COR-L47 (cell line): ENCODE measurements at places on chromosomes 5 and 9.

DNA sequence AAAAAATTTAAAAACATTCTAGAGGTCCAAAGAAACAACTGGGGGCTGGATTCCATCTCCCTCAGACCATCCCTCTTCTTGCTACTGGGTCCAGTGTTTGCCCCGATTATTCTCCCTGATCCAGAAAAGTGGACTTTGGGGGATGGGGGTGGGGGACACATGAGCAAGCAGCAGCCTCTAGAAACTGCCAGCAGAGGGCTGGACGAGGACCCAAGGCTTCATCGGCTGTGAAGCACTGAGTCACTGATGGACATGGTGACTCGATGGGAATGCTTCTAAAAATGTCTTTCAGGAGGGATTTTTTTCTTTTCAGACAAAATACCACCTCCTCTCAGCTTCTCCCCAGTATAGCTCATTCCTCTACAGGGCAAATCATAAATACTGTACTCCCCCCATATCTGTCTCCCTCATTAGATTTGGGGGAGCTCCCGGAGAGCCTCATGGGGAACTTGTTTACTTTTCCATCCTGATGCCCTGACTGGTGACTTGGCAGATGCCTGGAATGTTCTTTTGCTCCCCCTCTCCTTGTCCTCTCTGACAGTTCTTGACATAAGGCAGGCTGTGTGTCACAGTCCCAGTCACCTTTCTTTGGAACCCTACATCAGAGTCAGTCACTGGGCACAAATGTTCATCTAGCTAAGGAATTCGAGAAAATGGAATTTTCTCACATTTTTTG, 67.2 kb upstream of the STC2 start:
- DNase-seq = no peak

GRCh38 chr5:120386981-120387380, 77.1 kb upstream of the PRR16 start:
- no peak for DNase-seq

DNA sequence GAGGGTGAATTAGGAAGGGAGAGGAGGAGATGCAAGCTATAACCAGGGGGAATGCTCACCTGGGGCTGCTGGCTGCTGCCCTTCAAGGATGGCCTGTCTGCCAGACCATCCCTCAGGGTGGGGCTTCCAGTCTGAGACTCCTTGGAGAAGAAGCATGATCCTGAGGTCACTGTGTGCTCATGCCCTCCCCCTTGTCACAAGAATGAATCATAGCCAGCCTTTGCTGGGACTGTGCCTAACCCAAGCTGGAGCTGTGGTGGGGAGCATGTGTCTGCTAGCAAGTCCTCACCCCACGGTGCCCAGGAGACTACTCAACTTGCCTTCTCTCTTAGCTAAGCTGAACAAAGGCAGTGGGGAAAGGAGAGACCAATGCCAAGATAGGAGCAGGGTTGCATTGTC, 463.6 kb downstream of the SPOCK1 start:
- DNase-seq = no peak

DNA sequence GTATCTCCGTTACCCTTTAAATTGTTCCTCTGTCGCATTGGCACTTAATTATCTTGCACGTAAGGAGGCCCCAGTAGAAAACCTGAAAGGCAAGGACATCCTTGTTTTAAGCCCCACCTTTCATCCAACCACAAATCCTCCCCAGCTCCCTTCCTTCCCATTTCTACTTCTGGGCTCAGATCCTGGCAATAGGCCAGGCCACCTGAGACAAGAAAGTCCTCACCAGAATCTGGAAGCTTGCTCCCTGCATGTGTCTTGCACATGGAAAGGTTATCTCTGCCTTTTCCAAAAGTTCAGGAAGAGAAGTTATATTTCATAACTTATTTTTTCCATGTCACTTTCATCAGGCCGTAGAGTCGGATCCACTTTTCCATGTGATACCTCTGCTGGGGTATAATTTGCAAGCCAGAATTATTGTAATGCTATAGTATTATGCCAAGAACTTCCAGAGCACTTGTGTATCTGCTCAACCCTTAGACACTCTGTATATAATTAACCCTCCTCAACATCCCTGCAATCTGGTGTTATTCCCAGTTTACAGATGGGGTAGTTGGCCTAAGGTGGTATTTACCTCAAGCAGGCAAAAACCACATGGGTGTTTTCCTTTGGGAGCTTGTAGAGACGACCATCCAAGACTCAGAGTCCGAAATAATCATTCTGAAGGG, 2.6 kb upstream of the SHB start:
- no peak for DNase-seq

- no peak for DNase-seq
Measured at GRCh38 chr5:109689740-109690241, at the start of gene MAN2A1. TSS of gene MAN2A1 (plus strand) at chr5:109689927. CDS start at chr5:109690418, 491 bp downstream.

- peak; percentile 19 for DNase-seq
Measured at GRCh38 chr9:97176206-97176605, 131.3 kb upstream of the CCDC180 start.

GRCh38 chr5:95728494-95729114, 2.5 kb upstream of the RHOBTB3 start:
- DNase-seq = no peak

GRCh38 chr5:80092486-80093107, 57.4 kb downstream of the THBS4 start:
- no peak for DNase-seq

DNA sequence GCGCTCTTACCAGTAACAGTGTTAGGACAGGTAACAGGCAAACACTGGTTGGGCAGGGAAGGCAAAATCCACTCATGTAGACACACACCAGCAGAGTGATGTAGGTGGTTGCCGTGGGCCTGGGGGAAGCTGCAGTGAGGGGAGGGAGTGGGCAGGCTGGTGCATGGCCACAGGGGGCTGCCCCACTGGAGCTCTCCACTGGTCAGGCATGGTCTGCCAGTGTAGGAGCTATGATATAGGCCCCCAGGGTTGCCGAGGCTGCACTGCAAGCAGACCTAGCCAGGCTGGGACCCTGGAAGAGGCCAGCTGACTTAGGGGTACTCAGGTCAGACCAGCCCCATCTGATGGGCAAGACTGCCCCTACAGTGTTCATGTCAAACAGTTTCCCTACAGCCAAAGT, 154.6 kb downstream of the GDNF start:
- no peak for DNase-seq

- no peak for DNase-seq
Measured at GRCh38 chr9:114174876-114175771, 19.8 kb downstream of the COL27A1 start.

- no peak for DNase-seq
Measured at GRCh38 chr9:5536684-5537083, 26.4 kb downstream of the PDCD1LG2 start.

DNA sequence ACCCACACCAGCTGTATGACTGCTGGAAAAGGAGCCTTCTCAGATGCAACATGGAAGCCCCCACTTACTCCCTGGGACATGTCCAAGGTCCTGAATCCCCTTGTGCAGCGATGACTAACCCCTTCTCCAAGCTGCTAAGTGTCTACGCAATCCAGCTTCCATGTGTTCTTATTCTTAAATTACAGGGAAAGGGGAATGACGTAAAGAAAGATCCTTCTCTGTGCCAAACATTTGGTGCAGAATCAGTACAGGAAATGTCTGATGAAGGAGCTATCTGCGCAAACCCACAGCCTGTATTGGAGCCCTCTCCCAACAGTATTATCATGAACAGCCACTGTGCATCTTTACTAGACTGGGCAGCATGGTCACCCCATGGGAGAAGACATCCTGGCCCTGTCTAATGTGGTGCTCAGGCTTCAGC, 183.2 kb downstream of the FRMD3 start:
- no peak for DNase-seq

- DNase-seq = no peak
Measured at GRCh38 chr5:92808474-92808873, 772.5 kb downstream of the NR2F1-AS1 start.

- no peak for DNase-seq
Measured at GRCh38 chr9:120156376-120156775, 423.6 kb downstream of the CDK5RAP2 start.

DNA sequence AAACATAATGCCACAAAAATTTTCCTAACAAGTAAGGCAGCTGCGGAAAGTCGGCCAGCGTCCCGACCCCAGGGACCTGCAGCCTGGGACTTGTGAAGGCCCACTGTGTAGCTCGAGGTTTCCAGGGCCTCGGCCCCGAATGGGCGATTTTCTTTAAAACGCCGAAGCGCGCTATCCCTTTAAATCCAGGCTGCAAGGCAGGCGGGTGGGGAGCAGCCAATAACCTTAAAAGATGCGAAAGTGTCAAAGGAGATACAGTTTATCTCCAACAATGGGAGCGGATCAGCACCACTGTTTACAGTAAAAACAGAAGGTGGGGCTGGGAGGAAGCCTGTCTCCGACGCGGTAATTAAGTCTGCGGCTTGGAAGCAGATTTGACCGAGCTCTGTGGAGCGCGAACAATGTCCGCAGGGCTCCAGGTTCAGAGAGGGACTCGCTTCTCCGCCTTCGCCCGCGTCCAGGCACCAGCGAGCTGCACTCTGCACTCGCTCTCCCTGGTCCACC, 1.7 kb upstream of the ZSWIM6 start:
- DNase-seq = peak; percentile 85

GRCh38 chr5:110590187-110590586, 136.3 kb downstream of the TMEM232 start:
- no peak for DNase-seq

DNA sequence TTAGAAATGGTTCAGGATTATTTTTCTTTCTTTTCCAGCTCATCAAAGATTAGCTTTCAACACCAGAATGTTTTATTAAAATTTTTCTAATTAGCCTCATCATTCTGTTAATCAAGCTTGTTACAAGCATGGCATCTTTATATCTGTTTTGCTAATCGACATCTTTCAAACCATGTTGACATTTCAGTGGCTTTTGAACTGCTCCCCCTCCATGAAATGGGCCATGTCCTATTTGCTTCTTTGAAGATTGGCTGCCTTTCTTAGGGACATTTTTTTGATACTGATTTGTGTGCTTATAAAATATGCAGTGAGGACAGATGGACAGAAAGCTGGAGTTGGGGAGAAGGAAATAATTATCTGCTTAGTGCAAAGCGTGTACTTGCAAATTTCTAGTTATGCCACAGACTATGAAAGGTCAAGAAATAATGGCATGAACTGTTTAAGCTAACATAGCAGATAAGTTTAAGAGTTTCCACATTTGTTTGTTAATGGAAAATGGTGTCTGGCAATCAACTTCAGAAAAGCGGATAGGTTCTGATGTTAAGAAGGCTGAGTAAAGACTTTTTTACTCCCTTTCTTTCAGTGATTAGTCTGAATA, 27.5 kb downstream of the BTF3 start:
- no peak for DNase-seq

- no peak for DNase-seq
Measured at GRCh38 chr5:55919625-55920024, 68.5 kb downstream of the IL31RA start.

- no peak for DNase-seq
Measured at GRCh38 chr5:3375586-3376311, 219.9 kb upstream of the IRX1 start.

DNA sequence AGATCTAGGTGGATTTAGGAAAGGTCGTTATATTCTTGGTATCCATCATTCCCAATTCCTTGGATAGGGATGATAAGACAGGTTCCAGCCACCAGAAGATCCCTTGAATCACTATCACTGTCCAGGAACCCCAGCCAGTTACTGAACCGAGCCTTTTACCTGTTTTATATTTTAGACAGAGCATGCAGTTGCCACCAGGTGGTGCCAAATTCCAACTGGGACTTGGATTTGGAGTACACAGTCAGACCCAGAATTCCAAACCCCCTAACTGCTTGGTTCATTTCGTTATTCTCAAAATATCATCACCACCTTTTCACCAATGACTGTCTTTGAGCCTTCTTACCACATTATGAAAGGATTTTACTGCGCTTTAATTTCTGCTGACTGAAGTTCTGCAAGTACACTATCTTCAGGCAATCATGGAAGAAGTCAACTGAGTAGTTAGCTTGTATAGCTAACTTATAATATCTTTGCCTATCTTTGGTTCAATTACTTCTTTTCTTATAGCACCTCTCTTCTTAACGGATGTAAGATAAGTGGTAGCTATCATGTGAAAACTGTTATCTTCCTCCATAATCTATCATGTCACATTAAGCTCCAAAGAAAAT, 191.8 kb downstream of the PRR16 start:
- peak; percentile 38 for DNase-seq

DNA sequence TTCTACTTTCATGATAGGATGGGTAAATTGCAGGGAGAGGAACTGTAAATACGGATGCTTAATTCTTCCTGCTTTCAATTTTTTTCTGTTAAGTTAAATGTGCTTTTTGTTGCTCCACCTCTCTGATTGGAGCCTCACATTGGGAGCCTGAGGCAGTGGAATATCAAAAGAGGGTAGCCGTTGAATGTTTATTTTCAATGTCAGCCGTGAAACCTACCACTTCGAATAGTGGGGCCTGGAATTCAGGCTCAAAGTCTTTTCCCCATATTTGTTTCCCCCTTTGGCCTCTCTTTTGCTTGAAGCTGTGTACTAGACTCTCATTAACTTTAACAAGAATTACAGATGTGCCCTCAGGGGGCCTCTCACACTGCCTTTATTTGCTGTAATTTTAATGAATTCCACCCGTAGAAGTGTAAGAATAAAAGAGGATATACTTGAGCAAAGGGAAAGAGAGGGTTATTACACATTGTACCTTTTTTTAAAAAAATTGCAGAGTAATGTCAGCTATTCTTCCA, 29.0 kb downstream of the PSAT1 start:
- no peak for DNase-seq

DNA sequence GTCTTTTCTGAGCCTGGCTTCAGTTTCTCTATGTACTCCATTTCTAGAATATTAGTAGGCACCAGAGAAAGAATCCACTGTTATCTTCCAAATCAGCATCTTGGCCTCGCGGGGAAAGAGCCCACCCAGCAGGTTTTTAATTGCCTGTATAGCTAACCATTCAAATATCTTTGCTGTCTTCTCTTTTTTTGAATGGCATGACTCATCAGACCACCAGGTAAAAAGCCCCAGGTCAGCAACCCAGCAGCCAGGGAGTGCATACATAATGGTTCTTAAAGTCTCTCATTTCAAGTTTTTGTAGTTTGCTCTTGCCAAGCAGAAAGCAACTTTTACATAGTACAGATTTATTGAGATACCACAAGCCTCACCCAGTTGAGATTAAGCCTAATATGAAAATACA, 50.7 kb downstream of the TMEM167A start:
- DNase-seq = no peak

DNA sequence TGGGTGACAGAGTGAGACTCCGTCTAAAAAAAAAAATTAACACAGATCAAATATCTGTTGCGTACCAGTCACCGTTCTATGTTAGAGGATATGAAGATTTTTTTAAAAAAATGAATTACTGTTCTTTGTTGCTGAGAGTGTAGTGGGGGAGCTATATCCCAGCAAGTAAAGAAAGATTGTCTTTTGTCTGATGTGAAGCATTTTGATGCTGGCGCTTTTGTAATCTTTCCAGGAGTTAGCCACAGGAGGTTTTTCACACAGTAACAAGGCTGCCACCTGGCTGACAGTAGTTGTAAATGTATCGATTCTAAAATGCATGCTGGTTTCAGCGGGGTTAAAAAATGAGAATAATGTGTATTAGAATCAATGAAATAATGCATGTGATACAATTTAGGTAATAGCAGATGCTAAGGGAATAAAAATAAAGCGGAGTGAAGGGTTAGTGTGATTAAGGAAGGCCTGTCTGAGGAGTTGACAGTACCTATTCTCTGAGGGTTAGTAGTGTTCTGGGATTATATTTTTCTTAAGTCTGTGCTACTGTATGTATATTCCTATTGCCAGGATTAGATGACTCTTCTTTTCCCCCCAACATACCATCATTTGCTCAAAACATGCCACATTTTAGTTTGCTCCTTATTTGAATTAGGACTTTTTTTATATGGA, 3.4 kb downstream of the LMNB1 start:
- DNase-seq = peak; percentile 61
